Nucleus accumbens (tissue), 56 donors: ENCODE measurements at places on chromosomes 4 and X.

DNA sequence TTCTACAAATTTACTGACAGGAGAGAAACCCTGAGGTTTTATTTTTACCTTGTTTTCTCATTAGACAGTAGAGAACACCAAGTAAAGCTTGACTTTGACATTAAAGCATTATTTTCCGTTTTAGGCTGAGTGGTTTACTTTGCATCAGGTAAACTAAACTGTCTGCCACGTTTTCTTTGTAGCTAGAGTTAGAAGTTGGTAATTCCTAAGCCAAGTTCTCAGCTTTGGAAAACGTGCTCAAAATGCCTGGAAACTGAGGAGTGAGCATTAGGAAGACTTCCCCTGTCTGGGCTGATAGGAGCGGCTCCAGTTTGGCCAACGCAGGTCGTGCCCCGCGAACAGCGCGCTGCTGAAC lies 819 bp downstream of the PDLIM3 start:
- no peak for DNase-seq

DNA sequence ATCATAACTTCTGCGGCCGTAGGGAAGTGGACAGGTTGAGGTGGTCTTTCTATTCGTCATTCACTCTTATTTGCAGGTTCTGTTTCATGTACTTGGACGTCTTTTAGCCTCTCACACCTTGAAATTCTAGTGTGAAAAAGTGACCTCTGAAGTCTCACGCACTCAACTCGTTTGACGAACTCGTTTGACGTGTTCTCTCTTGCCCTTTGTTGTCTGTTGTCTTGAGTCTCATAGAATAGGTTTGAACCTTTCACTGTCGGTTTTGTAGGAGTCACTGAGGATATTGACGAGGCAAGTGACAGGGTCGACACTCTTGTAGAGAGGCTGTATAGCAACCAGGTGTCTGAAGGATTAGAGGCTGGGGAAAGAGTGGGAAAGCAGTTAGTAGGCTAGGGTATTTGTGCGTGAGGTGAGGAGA lies 1.1 kb upstream of the PGRMC2 start:
- peak; percentile 40 for DNase-seq

GRCh38 chrX:68832101-68832416 lies 3.2 kb downstream of the EFNB1 start:
- DNase-seq: no peak

DNA sequence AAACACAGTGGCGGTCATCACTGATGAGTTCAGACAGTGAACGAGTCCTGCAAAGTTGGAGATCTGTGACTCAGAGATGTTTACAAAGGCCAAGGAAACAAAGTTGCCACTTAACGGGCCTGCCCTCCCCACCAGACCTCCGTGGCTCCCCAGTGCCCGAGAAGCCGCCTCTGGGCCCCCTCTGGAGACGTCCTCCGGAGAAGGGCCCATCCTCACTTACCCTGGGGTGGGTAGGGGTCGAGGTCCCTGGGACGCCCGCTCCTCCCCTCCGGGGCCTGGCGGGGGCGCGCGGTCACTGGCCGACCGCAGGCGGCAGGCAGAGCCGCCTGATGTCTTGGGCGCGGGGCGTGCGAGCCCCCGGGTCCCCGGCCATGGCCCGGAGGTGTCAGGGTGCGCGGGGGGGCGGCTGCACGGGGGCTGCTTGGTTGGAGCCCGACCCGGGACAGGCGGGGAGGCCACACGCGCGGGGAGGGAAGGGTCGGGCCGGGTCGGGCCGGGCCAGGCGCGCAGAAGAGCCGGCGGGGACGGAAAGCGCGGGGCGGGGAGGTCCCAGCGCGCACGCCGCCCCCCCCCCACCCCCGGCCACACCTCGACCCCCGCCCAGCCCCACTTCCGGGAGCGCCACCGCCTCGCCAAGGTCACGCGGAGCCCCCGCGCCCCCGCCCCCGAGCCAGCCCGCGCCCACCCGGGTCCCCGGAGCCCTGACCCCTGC lies 529 bp downstream of the DHRSX start:
- DNase-seq: no peak

DNA sequence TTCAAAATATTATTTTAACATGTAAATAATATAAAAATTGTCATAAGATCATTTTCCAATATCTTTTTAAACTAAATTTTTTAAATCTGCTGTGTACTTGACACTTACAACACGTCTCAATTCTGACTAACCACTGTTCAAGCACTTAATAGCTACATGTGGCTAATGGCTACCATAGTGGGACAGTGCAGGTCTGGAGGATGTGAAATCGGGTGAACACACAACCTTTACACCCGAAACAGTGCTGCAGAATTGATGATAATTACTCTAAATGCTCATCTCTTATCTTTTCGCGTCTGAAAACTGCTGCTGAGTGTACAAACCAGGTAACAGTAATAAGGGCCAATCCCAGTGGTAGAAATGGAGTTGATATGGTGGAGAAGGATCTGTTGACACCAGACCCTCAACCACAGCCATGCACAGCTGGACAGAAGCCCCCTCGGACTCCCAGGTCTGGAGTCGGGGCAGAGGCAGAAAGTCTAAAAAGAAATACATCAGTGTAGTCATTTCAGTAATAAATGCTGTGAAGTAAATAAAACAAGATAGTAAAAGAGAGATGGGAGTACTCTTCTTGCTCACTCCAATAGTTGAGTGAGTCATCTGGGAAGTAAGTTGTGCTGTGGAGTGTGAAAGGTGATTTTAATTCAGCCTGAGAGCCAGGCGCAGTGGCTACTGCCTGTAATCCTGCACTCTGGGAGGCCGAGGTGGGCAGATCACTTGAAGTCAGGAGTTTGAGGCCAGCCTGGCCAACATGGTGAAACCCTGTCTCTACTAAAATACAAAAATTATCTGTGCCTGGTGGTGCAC lies 150.0 kb downstream of the CBR4 start:
- DNase-seq: no peak

- DNase-seq: no peak
These were observed 25.9 kb downstream of the ENPEP start for GRCh38 chr4:110501826-110502225.
